Brain pericyte (primary cell): ENCODE measurements at places on chromosomes 5 and 9.

DNA sequence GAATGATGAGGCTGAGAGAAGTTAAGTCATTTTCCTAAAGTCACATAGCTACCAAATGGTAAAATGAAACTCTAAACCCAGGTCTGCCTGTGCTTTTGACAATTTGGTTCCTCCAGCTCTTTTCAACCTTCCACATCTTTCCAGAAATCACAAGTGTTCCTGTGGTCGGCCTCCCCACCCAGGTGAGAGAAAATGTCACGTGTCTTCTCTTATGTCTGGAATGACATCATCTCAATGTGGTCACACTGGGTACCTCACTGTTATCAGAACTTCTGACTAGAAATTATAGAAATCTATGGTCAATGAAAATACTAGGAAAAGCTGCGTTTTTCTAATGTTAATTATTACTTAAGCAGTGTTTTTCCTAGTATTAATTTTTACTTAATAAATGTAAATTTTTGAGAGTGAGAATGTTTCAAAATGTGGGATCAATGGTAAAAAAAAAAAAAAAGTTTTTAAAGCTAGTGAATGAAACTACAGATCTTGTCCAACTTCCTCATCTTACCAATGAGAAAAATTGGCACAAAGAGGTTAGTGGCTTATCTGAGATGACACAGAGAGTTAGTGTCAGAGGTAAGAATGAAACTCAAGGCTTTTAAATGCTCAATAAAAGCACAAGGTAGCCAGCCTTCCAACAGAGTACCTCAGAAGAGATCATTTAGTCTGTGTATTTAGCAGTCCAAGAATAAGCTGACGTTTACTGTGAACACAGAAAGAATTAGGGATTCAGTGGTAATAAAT lies 228.7 kb upstream of the NR4A3 start:
- DNase-seq = no peak

- DNase-seq = no peak
Measured at GRCh38 chr5:151757233-151758140, 944 bp downstream of the ATOX1 start.

DNA sequence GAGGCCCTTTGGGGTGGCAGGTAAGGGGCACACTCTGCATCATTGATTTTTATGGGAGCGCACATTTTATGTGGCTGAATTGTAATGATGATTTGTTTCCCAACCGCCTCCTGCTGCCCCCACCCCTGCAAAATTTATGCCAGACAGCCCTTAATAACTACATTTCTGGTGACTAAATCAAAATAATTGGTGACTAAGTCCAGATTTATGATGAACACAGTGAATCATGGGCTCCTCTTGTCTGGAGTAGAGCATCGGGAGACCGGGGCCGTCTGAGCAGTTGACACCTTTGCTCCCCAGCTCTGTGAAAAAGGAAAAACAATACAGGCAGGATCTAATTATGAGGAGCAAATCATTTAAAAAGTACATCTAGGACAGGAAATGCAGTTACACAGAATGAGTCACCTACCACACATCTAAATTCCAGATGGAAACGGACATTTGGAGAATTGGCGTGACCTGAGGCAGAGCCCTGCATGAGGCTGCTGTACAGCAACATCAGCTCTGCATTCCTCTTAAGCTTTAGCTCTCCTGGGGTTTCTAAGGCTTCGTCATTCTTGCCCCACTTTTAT lies 58.9 kb downstream of the DOCK2 start:
- peak; percentile 72 for DNase-seq

DNA sequence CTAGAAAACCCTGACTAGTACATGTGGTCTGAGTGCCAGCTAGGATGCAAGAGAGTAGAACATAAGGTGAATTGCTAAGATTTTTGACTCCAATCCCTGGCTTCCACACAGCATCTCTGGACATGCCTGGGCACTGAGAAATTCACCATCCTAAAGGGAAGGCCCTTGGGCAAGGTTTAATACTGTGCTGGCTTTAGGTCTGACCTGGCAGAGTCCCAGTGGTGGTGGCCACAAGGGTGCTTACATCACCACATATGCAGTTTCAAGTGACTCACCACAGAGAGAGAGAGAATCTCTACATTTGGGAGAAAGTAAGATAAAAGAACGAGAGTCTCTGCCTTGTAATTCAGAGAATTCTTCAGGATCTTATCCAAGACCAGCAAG lies 661.6 kb upstream of the C9orf72 start:
- no peak for DNase-seq

DNA sequence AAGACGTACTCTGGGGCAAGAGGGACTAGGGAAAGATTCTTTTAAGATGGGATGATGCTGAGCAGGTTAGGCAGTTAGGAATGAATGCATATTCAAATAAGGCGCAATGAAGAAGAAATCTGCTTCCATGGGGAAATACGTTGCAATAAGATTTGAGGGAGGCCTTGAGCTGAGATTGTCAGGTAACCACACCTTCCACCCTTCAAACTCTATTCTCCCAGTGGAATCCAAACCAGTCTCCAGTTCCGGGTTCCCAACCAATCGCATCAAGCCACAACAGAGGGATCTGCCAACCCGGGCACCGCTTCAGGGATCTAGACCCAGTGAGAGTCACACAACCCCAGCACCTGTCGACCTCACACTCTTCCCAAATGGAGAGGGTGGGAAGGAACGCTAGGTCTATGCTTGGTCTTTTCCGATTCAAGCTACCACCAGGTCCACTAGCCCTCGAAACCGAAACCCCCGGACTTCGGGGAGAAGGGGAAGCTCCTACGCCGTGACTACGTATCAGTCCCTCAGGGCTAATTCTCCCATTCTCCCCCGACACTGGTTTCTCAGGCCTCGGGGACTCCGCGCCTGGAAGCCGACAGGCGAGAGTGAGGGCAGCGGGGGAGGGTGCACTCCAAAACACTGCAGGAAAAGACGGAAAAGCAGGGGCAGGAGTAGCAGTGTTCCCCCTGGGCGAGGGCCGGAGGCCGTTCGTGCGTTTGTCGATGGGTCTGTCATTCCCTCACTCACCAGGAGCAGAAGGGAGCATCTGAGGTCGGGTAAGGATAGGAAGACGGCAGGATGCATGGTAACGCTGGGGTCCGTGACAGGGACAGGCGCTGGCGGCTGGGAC lies 534 bp downstream of the ERP44 start:
- no peak for DNase-seq

GRCh38 chr5:4048398-4048797 lies 452.8 kb downstream of the IRX1 start:
- DNase-seq = no peak

- no peak for DNase-seq
Measured at GRCh38 chr5:151659001-151659754, 27.5 kb downstream of the SPARC start.

- DNase-seq = no peak
Measured at GRCh38 chr9:3887786-3888496, 362.1 kb upstream of the RFX3 start.

DNA sequence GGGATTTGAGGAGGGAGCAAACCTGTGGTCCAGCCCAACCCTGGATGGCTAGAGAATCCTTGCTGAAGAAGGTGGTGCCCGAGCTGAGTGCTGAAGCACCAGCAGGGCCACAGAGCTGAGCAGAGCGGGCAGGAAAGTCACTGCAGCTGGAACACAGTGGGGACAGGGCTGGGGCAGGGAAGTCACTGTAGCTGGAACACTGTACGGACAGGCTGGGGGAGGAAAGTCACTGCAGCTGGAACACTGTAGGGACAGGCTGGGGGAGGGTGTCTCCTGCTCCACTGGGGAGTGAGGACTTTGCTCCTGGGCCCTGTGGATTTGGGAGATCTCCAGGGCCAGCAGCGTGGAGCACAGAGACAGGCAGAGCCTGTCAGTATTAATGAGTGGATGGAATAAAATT lies 9.0 kb upstream of the SUSD3 start:
- DNase-seq = no peak

DNA sequence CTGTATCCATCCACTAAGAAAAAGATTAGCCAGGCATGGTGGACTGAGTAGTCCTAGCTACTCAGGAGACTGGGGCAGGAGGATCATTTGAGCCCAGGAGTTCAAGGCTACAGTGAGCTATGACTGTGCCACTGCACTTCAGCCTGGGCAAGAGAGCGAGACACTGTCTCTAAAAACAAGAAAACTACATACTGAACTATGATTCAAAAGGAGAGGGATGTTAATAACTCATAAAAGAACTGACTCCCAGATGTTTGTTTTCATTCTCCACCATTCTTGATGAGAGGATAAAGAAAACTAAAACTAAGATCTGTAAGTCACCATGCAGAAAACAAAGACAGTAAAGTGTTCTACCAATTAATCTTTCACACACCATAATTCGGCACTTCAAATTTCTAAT lies 53.5 kb downstream of the AUH start:
- no peak for DNase-seq

- no peak for DNase-seq
Measured at GRCh38 chr9:78248635-78249034, 12.8 kb downstream of the CEP78 start.

GRCh38 chr9:90019626-90020025 lies 414.8 kb downstream of the GADD45G start:
- no peak for DNase-seq

GRCh38 chr9:129852579-129852978 lies 17.3 kb downstream of the USP20 start:
- DNase-seq = no peak

GRCh38 chr5:155633338-155633957 lies 619.9 kb downstream of the KIF4B start:
- no peak for DNase-seq

GRCh38 chr5:165877475-165877874 lies 2372.1 kb downstream of the MAT2B start:
- no peak for DNase-seq

DNA sequence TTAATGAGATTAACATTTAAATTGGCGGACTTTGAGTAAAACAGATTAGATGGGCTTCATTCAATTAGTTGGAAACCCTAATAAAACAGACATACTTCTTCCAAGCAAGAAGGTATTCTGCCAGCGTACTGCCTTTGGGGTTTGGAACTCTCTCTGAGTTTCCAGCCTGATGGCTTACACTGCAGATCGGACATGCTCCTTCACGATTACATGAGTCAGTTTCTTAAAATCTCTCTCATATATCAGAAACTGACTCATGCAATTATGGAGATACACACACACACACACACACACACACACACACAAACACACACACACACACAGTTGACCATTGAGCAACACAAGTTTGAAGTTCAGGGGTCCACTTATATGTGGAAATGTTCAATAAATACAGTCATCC lies 789.4 kb downstream of the CDH12 start:
- DNase-seq = no peak

GRCh38 chr9:15300218-15300617 lies 6.8 kb downstream of the TTC39B start:
- DNase-seq = no peak
